T-helper 17 cell (primary cell): ENCODE measurements at places on chromosomes 6 and 20. TPM values are rescaled to one million over a fixed set of nuclear protein-coding genes. Genes with fewer than 3 reads are reported as not detected.

- no peak overlapping the region for H3K27ac ChIP-seq
- DNase-seq: no peak
- peaks cover 2% of the 10 kb centered on the region for H3K36me3 ChIP-seq
- H3K4me3 ChIP-seq: no peak overlapping the region
- no peaks in the 10 kb centered on the region for H3K27me3 ChIP-seq
- H3K4me1 ChIP-seq: no peaks in the 10 kb centered on the region
These were observed 110.1 kb downstream of the BMP2 start for GRCh38 chr20:6877633-6878032.

Gene CASS4
- 18.6 TPM for total RNA-seq

- no peaks in the 10 kb centered on the region for H3K27me3 ChIP-seq
- no peak overlapping the region for H3K27ac ChIP-seq
- H3K4me3 ChIP-seq: no peak overlapping the region
- H3K36me3 ChIP-seq: peaks cover 15% of the 10 kb centered on the region
- H3K4me1 ChIP-seq: peaks cover 16% of the 10 kb centered on the region
- DNase-seq: no peak
These were observed 446.1 kb downstream of the UTRN start for GRCh38 chr6:144731229-144731628.

GRCh38 chr6:107832151-107833056, 8.3 kb upstream of the SCML4 start:
- H3K4me3 ChIP-seq: peak overlapping the region; percentile 77
- no peak for DNase-seq
- peak overlapping the region; percentile 88 for H3K27ac ChIP-seq
- H3K36me3 ChIP-seq: no peaks in the 10 kb centered on the region
- H3K27me3 ChIP-seq: no peaks in the 10 kb centered on the region
- H3K4me1 ChIP-seq: peaks cover 18% of the 10 kb centered on the region

Gene EEF1A2
- total RNA-seq: 0.47 TPM

DNA sequence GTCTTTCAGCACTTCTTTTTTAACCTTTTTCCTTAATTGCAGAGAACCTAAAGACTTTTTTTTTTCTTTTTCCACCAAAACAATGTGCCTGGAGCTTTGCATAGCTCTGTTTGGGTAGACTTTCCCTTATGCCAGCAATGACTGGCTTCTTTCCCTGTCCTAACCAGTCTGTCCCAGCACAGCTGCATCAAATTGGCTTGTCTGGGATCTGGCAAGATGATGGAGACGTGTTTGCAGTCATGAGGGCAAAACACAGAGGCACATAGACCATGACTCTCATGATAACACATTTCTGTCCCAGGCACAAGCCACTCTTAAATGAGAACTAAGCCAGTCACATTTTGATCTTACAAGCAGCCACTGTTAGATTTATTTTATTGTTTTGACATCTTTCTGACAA, 16.5 kb downstream of the HEY2 start:
- no peak overlapping the region for H3K27ac ChIP-seq
- peaks cover 6% of the 10 kb centered on the region for H3K4me1 ChIP-seq
- peaks cover 2% of the 10 kb centered on the region for H3K36me3 ChIP-seq
- no peak for DNase-seq
- peaks cover 66% of the 10 kb centered on the region for H3K27me3 ChIP-seq
- no peak overlapping the region for H3K4me3 ChIP-seq
